ENCODE measurements at places on chromosomes 13 and 19. TPM values are rescaled to one million over a fixed set of nuclear protein-coding genes. Genes with fewer than 3 reads are reported as not detected.

The MISP gene
- total RNA-seq = 0.18 TPM

The NOVA2 gene
- under 0.01 TPM for total RNA-seq

The UPK1A gene
- 0.09 TPM for total RNA-seq

The KASH5 gene
- not detected for total RNA-seq

The FCER2 gene
- total RNA-seq = not detected

The ZNF726 gene
- total RNA-seq = 0.85 TPM

The SEMA6B gene
- 0.37 TPM for total RNA-seq

The ZNF177 gene
- 1.4 TPM for total RNA-seq

The LILRA2 gene
- total RNA-seq = not detected

The UBE2L5 gene
- total RNA-seq = 0.09 TPM

The PRR12 gene
- total RNA-seq = 0.71 TPM

The PLIN4 gene
- 0.14 TPM for total RNA-seq

The GRIK5 gene
- not detected for total RNA-seq

The PROZ gene
- not detected for total RNA-seq

The SH2D3A gene
- total RNA-seq = 0.28 TPM

The ZNF225 gene
- total RNA-seq = 8.0 TPM

The SLC1A6 gene
- not detected for total RNA-seq

The GJB2 gene
- total RNA-seq = 0.14 TPM

The TRPC4 gene
- total RNA-seq = 3.1 TPM

The TMEM238 gene
- total RNA-seq = 0.14 TPM

The TUBB4A gene
- not detected for total RNA-seq

The SLC7A10 gene
- total RNA-seq = not detected

The CCDC70 gene
- not detected for total RNA-seq

The KRTDAP gene
- total RNA-seq = not detected

The THAP8 gene
- total RNA-seq = 4.3 TPM

The EHD2 gene
- total RNA-seq = 133 TPM

The PSG4 gene
- total RNA-seq = not detected

The APLP1 gene
- 3.9 TPM for total RNA-seq

The FCGBP gene
- total RNA-seq = 0.14 TPM

The ADAT3 gene
- 1.4 TPM for total RNA-seq

The LRRC8E gene
- 6.3 TPM for total RNA-seq

The ZNF320 gene
- total RNA-seq = 8.1 TPM

The ZNF560 gene
- total RNA-seq = 0.57 TPM

The ZNF555 gene
- total RNA-seq = 4.3 TPM

The APOC1 gene
- total RNA-seq = 3.6 TPM

The JAK3 gene
- 1.00 TPM for total RNA-seq

The STOML3 gene
- not detected for total RNA-seq

The PSPN gene
- 0.43 TPM for total RNA-seq

The ZNF790 gene
- 8.7 TPM for total RNA-seq

The LRRC63 gene
- total RNA-seq = not detected

The PRKD2 gene
- 12.4 TPM for total RNA-seq

The KCNN4 gene
- 0.28 TPM for total RNA-seq

The PTGIR gene
- total RNA-seq = 3.0 TPM

The UBAC2 gene
- 26.5 TPM for total RNA-seq

The KLK12 gene
- not detected for total RNA-seq

The ZNF541 gene
- total RNA-seq = 0.28 TPM

The DGKH gene
- total RNA-seq = 4.7 TPM

The ZNF614 gene
- total RNA-seq = 8.4 TPM

The NCR1 gene
- not detected for total RNA-seq

The LGALS13 gene
- not detected for total RNA-seq

The CLEC11A gene
- 33.6 TPM for total RNA-seq

The NR2F6 gene
- 37.6 TPM for total RNA-seq

The STAP2 gene
- total RNA-seq = 4.3 TPM

The SYNGR4 gene
- total RNA-seq = not detected
